ENCODE measurements at places on chromosomes 3 and 15.
A peak's percentile ranks its signal among the peaks of the same experiment; 100 is the strongest.

GRCh38 chr3:97958796-97959195 is 13.4 kb downstream of the RIOX2 start:
- no peak for DNase-seq

- no peak for DNase-seq
Measured at GRCh38 chr15:58554758-58555157, 123.0 kb downstream of the LIPC start.

- DNase-seq: peak; percentile 3
Measured at GRCh38 chr15:51132384-51133139, 37.9 kb upstream of the TNFAIP8L3 start.

- DNase-seq: no peak
Measured at GRCh38 chr3:154050766-154051165, 70.4 kb upstream of the ARHGEF26 start.

Measured in activated T-cell treated with anti-CD3 and anti-CD28 coated beads for 48 hours (primary cell).